ENCODE measurements at places on chromosomes 2 and 18.

DNA sequence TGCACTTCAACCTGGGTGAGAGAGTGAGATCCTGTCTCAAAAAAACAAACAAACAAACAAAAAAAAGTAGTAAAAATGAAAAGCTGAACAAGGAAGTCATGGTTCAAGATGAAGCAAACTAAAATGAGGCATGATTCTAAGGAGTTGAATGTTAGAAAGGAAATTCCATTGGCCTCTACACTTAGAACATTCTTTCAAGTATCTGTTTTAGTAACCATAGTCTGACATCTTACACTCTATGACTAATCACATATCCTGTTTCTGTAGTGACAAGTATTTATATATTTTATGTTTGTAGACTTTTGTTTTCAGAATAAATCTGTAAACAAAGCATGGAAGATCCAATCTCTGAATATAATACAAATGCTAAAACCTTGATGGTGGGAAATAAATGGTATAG is 164.1 kb downstream of the KIAA1328 start:
- DNase-seq, result no peak

- peak; percentile 52 for DNase-seq
These were observed 147.8 kb upstream of the ERBB4 start for GRCh38 chr2:212686285-212686895.

- DNase-seq, result no peak
These were observed 26.1 kb downstream of the DGUOK start for GRCh38 chr2:73952499-73953446.

- DNase-seq, result no peak
These were observed 89.6 kb downstream of the VSNL1 start for GRCh38 chr2:17630089-17630488.

- DNase-seq, result no peak
These were observed 9.4 kb downstream of the GALNT1 start for GRCh38 chr18:35590935-35591334.

DNA sequence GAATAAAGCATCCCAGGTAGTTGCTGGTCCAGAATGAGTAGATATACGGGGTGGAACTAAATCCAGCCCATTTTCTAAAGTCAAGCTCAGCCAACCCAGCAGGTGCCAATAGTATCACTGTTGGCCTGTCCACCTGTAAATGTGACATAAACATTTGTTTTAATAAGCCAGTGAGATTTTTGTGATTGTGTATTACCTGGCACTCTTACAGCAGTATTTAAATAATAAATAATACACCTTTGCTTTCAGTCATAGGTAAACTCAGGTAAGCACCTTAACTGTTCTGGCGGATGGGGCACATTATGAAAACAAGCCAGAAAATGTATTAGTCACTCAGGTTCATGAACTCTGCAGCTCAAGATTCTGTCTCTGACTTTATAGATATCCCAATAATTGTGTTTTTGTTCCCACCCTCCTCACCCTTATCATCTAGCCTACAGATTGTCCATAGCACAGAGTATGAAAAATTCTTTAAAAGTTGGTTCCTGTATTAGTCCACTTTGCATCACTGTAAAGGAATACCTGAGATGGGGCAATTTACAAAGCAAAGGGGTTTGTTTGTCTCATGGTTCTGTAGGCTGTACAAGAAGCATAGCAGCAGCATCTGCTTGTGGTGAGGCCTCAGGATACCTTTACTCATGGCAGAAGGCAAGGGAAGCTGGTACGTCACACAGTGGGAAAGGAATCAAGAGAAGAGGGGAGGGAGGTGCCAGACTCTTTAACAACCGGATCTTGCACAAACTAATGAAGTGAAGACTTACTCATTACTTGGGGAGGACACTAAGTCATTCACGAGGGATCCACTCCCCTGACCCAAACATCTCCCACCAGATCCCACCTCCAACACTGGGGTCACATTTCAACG is 73.0 kb upstream of the CYRIA start:
- DNase-seq, result no peak

GRCh38 chr18:44682201-44682870 is 1.6 kb downstream of the SETBP1 start:
- DNase-seq, result no peak

GRCh38 chr2:171615069-171615468 is 72.2 kb upstream of the DYNC1I2 start:
- no peak for DNase-seq

DNA sequence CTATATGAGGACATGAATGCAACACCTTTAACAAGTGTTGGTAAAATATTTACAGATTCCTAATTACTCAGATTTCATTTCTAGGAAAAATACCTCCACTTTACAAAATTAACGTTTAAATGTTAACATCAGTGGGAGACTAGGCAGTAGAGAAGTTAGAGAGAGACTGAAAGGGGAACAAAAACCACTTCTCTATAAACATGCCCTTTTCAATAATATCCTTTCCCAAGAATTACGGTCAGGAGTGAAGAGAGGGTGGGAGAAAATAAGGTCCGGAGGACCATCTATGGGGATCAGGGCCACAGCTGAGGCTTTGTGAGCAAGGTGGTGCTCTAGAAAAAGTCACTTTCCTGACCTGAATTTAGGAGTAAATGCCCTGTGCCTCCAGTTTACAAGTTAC is 65.3 kb upstream of the WIPF1 start:
- no peak for DNase-seq

DNA sequence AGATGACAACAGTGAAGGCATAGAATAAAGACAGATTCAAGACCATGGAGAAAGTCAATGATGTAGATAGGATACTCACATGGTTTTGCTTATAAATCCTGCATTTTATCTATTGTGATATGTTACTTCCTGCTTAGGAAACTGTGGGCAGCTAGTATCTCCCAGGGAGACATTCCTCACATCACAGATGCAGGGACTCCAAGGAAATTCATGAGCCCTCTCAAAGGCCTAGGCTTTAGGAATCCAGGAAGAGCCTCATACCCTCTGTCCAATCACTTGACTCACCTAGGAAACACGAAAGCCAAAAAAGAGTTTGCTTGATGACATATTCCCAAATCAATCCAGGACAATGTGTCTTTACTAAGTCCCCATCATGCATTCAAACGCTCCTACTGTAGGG is 247.8 kb upstream of the KLHL29 start:
- DNase-seq, result no peak

GRCh38 chr18:63119647-63120046 is 199.9 kb downstream of the BCL2 start:
- DNase-seq, result no peak

- no peak for DNase-seq
These were observed 26.6 kb upstream of the GBX2 start for GRCh38 chr2:236194786-236195185.

DNA sequence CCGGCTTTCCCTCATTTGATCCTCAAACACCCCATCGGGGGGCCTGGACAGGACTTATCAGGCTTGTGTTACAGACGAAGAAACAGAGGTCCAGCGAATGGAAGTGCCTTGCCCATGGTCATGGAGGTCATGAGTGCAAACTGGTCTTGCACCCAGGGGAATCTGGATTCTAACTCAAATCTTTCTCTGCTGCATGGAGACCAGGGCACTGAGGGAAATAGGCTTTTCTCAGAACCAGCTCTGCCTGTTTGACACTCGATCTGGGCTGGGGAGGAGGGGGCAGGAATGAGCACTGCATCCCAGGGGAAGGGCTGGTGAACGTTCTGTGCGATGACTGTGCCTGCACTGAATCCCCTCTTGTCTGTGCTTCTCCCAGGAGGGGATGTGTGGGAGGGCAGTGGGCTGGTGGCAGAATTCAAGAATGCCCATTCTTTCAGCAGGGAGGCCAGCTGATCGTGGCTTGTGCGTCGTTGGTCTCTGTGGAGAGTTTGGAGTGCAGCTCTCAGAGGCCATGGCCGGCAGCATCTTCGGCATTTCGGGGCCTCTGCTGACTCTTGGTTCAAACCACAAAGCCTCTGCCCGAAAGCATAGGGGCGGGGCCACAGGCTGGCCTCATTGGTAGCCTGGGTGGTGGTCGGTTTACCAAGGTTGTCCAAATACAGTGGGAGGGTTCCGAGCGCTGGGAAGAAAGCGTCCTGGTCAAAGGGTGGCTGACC is 171.6 kb downstream of the DDX1 start:
- no peak for DNase-seq

DNA sequence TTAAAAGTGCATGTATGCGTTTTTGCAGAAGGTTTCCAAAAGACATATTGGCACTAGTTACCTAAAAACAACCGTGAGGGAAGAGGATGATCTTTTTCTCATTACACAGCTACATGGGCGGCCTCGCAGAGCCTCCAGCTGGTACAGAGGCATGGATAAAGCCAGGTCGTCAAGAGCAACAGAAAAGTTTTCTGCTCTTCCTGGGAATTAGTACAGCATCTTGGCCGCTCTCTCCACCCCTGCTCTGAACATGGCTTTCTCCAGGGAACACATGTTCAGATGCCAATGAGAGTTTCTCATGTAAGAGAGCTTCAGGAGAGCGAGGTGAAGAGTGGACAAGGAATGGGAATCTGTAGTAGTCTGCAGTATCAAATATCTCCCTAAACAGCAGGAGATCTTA is 108.4 kb downstream of the ZEB2 start:
- DNase-seq, result no peak

DNA sequence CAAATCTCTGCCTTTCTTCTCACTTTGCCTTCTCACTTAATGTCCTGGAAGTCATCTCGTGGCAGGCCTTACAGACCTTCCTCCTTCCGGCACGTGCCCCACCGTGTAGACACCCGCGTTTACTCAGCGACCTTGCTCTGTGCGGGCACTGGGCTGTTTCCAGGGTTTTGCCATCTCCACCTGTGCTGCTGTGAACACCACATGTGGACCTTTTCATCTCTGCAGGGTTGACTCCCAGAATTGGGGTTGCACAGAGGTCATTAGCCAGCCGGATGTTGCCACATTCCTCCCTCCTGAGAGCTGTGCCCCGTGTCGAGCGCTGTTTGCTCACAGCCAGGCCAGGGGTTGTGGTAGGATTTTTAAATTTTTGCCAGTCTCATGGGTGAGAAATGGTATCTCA is 25.4 kb downstream of the KCNG2 start:
- DNase-seq, result no peak

- DNase-seq, result no peak
These were observed 143.9 kb upstream of the DLX2 start for GRCh38 chr2:172246649-172247048.

GRCh38 chr2:105747991-105748390 is 3.3 kb downstream of the NCK2 start:
- DNase-seq, result no peak

- DNase-seq, result no peak
These were observed 1.1 kb downstream of the TMEM169 start for GRCh38 chr2:216082805-216083204.

DNA sequence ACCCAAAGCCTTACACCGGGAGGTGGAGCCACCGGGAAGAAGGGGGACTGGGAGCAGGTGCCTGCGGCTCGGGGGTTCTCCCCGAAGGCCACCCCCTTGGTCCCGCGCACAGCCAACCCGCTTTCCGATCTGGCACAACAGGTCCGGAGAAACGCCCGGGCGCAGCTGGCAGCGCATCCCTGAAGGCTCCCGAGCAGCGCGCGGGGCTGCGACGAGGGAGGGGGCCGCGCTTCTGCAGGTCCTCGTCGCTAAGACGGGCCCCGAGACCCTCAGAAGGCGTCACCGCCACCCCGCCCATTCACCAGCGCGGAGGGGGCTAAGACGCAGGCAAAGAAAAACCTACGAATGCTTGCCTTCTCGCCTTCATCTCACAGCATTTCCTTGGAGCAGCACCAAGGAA is 1.8 kb downstream of the CBLN2 start:
- DNase-seq, result no peak

- no peak for DNase-seq
These were observed 70.2 kb downstream of the SPATS2L start for GRCh38 chr2:200376513-200377354.

DNA sequence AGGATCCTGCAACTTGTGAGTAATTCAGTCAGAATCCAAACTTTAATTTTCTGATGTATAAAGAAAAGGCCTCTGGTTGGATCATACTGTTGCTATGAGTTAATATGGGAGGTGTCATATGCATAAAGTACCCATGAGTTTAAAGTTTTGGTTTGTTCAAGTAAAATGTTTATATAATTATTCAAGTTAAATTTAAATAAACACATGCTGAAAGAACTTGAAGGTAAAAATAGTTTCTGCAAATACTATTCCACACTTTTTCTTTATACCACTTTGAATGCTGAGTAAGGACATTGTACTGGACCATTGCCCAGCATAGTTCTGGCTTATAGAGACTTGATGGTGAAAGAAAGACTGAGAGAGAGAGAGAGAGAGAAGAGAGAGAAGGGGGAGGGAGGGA is 30.7 kb downstream of the PKP4 start:
- no peak for DNase-seq

GRCh38 chr2:109614715-109615636 is 812 bp downstream of the SOWAHC start:
- DNase-seq, result peak; percentile 36

DNA sequence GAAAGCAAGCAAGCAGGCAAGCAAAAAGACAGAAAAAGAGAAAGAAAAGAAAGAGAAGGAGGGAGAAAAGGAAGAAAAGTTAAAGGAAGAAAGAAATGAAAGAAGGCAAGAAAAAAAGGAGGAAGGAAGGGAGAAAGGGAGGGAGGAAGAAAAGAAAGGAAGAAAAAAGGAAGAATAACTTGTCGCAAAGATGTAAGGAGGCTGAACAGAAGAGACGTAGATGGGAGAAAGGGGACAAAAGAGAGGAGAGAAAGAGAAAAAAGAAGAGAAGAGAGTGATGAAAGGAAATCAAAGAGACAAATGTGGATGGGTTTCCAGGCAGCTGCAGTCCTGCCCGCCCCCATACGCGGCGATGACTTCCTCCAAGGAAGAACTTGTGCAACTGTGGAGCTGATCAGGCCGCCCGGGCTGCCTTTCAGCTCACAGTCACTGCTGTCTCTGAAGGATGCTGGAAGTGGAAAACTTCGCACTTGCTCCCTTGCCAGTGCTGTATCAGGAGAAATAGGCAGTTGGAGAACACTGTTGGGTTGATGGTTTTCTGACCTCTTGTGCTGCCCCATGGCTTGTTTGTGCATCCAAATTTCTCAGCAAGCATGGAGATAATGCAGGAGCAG is 52.9 kb downstream of the TRIB2 start:
- no peak for DNase-seq

DNA sequence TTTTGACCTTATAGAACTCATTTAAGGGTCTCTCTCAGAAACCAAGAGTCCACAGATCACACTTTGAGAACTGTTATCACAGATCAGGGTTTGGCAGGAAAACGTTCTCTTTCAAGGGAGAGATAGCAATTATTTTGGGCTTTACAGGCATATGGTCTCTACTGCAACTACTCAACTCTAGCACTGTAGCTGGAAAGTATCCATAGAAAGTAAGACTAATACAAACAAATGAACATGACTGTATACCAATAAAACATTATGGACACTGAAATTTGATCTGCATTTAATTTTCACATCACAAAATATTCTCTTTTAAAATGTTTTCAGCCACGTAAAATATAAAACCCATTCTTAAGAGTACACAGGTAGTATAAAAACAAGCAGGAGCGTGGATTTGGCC is 100.5 kb downstream of the TRIP12 start:
- no peak for DNase-seq

DNA sequence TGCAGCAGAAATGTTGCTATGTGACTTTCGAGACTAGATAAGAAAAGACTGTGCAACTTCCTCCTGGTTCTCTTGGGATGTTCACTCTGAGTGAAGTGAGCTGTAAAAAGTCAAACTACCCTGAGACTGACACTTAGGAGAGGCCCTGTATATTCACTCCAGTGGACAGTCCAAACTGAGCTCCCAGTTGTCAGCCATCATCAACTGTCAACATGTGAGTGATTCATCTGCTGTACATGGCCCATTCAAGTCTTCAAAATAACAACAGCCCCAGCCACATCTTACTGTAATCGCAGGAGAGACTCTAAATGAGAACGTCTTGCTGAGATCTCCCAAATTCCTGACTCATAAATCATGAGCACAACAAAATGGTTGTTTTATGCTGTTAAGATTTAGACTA is 8.5 kb upstream of the UNC80 start:
- no peak for DNase-seq

- DNase-seq, result no peak
These were observed 1.6 kb upstream of the DNER start for GRCh38 chr2:229715895-229716507.

Measured in activated T-cell treated with anti-CD3 and anti-CD28 coated beads, Interleukin-2, amount 50 U/mL, for 24 hours (primary cell).